CD4-positive, alpha-beta memory T cell (primary cell): ENCODE measurements at places on chromosomes 2 and 18. TPM values are rescaled to one million over a fixed set of nuclear protein-coding genes. Genes with fewer than 3 reads are reported as not detected.

DNA sequence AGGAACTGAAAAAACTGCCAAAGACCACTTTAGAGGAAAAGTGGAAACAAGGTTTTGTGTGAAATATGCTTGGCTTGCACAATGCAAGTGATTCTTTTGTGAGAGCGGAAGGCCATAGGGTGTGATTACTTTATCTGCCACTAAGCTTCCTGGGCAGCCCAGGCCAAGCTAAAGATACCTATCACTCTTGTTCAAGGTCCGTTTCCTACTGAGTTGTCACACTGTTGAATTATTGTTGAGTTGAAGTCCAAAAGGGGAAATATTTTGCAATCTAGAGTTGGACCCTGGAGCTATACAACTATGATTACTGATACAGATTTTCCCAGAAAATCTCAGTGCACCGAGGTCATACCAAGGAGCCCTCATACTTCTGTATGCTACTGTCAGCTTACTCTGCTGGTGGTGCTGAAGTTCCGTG lies 72.7 kb upstream of the CTAGE1 start:
- H3K27ac ChIP-seq: no peak overlapping the region
- H3K4me1 ChIP-seq: no peaks in the 10 kb centered on the region
- H3K27me3 ChIP-seq: no peaks in the 10 kb centered on the region
- H3K4me3 ChIP-seq: no peak overlapping the region

Gene CCDC74B
- total RNA-seq: 0.30 TPM

Gene MARS2
- 12.1 TPM for total RNA-seq

DNA sequence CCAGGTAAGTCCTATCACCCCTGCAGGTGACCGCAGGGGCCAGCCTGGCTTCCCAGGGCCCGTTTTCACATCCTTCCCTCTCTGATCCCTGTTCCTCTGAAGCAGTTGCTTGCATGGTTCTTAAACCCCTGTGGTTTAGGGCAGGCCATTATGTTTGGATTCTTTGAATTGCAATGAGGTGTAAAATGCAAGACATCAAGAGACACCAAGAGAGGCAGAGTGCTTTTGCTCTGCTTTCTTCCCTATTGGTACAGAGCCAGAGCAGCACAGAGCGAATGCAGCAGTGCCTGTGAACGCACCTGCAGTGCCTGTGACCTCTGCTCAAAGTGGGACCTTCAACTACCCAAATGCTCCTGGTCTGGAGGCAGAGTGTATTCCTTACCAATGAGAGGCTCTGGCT lies 7.6 kb downstream of the RFX8 start:
- H3K4me1 ChIP-seq: no peaks in the 10 kb centered on the region
- H3K27ac ChIP-seq: no peak overlapping the region
- H3K36me3 ChIP-seq: no peaks in the 10 kb centered on the region
- H3K4me3 ChIP-seq: no peak overlapping the region

Gene HOXD4
- total RNA-seq: not detected

DNA sequence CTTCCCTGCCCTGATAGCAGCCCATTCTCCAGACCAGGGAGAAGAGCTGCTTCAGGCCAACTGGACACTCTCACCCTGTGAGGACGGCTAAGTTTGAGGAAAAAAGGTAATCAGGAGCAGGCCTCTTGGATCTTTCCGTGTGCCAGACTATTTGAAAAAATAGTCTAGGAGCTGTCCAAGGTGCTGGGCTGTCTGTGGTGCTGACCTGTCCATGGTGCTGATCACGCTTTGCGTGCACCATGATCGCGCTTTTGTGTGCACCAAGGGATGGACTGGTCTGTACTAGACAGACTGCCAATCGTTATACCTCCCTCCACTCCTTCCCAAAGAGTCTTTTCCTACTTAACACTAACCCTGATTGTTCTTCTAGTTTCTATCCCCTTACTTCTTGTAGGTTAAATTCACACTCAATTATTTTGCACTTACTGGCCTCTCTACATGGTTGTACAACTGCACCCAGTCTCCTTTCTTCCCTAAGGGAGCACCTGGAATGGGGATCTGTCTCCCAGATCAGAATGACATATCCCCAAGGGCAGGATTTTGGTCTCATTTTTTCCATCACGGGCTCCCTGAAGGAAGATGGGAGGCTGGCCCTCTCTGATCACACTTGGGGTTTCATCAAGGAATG lies 295.4 kb downstream of the CELF4 start:
- no peak for DNase-seq
- H3K27me3 ChIP-seq: no peaks in the 10 kb centered on the region
- H3K4me1 ChIP-seq: no peaks in the 10 kb centered on the region

GRCh38 chr2:17901246-17901645 lies 22.8 kb downstream of the KCNS3 start:
- H3K4me1 ChIP-seq: no peaks in the 10 kb centered on the region
- H3K27me3 ChIP-seq: no peaks in the 10 kb centered on the region
- no peak overlapping the region for H3K27ac ChIP-seq
- no peaks in the 10 kb centered on the region for H3K36me3 ChIP-seq

Gene RBM44
- total RNA-seq: 0.61 TPM

Gene PDE1A
- not detected for total RNA-seq

DNA sequence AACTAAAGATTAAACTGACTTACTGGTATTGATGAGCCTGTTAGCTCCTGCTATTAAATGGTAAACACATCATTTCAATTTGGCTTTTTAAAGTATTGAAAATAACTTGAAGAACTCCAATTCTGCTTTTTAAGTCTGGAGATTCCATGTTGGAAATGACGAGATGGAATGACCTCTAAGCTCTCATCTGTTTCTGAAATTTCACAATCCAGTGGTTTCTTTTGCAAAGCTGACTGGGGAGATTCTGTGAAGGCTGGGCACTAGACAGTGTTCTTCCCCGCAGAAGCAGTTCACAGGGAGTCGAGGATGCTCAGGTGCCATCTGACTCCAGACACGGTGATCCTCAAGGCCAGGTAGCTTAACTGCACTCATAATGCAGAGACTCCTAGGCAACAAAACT lies 44.7 kb downstream of the DHRS9 start:
- peaks cover 11% of the 10 kb centered on the region for H3K4me1 ChIP-seq
- no peak overlapping the region for H3K4me3 ChIP-seq
- no peak for DNase-seq
- no peaks in the 10 kb centered on the region for H3K36me3 ChIP-seq
- H3K27ac ChIP-seq: no peak overlapping the region

DNA sequence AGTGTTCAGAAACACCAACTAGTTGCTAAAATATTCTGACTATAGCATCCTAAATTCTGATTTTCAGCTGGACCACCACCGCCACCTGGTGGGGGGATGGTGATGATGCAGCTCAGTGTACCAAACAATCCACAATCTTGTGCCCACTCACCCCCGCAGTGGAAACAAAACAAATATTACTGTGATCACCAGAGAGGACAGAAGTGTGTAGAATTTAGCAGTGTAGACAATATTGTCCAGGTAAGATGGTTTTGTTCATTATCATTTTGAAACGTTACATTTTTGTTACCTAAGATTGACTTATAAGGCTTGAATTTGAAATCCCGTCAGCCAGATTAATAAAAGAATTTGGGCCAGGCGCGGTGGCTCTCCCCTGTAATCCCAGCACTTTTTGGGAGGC lies 31.7 kb upstream of the UBXN4 start:
- DNase-seq: peak; percentile 68
- H3K27ac ChIP-seq: no peak overlapping the region
- H3K27me3 ChIP-seq: no peaks in the 10 kb centered on the region
- H3K36me3 ChIP-seq: no peaks in the 10 kb centered on the region
- no peaks in the 10 kb centered on the region for H3K4me1 ChIP-seq
- no peak overlapping the region for H3K4me3 ChIP-seq

Gene ACMSD
- not detected for total RNA-seq

DNA sequence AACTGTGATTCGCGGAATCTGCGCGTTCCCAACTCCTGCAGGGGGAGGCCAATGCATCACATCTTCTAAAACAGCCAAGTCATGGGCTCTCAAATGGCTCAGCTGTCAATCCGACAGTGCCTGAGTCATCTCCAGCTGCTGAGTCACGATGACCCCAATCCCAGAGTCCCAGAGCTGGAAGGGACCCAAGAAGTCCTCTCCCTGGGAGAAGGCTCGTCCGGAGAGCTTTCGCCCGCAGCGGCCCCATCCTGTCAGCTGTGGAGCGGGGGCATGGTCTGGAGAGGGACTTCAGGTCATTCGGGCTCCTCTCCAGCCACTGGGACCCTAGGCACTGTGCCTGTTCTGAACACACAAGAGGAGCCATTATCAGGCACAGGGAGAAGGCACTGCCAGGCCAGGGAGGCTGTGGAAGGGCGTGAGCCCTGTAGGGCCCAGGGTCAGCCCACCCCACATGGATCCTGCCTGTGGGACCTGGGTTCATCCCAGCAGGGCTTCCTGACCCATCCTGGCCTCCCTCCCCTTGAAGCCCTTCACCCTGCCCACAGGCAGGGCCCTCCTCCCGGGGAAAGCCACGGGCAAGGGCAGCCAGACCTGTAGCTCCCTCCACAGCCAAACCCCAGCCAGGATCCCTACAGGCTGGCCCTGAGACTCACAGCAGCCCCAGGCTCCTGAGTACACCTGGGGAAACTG lies 47.6 kb upstream of the GPC1 start:
- H3K36me3 ChIP-seq: no peaks in the 10 kb centered on the region
- H3K4me1 ChIP-seq: no peaks in the 10 kb centered on the region
- no peak for DNase-seq
- H3K27ac ChIP-seq: no peak overlapping the region

Gene ANKRD62
- total RNA-seq: not detected

Gene SPATA3
- not detected for total RNA-seq

- no peak overlapping the region for H3K27ac ChIP-seq
- H3K4me3 ChIP-seq: no peak overlapping the region
- no peak for DNase-seq
- no peaks in the 10 kb centered on the region for H3K4me1 ChIP-seq
Observed at GRCh38 chr2:58651930-58652329, 410.8 kb upstream of the FANCL start.

DNA sequence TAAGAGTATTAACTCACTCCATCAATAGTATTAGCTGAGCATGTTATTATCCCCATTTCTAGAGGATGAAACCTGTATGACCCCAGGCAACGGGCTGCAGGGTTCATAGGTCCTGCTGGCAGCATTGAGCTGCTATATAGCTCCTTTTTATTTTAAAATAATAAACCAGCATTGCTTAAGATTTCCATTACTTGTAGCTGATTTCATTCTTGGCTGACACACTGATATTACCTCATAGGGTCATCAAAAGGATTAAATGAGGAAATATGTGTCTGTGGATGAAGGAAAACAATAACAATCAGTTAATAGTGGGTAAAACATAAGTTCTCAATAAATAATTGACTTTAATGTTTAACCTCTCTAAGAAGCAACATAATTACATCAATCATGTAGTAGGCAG lies 48.3 kb upstream of the NRP2 start:
- H3K36me3 ChIP-seq: no peaks in the 10 kb centered on the region
- H3K27ac ChIP-seq: no peak overlapping the region
- no peaks in the 10 kb centered on the region for H3K4me1 ChIP-seq
- H3K27me3 ChIP-seq: peaks cover 4% of the 10 kb centered on the region

DNA sequence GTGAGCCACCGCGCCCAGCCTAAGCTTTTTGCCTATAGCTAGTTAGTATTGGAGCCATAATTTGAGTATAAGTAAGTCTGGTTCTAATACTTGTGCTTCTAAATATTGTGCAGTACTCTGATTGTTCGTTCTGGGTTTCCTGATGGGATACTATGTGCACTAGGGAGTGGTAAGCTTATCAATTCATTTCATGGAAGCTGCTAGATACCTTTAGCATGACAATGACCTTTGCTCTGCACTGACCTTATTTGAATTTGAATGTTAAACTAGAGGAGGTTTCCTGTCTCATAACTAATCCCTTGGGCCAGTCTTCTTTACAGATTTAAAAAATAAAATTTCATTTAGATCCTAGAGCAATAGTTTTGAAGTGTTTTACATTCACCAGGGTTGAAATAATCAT lies 125.1 kb downstream of the GPD2 start:
- H3K27ac ChIP-seq: no peak overlapping the region
- peaks cover 6% of the 10 kb centered on the region for H3K36me3 ChIP-seq
- H3K27me3 ChIP-seq: no peaks in the 10 kb centered on the region
- no peaks in the 10 kb centered on the region for H3K4me1 ChIP-seq

- no peak overlapping the region for H3K27ac ChIP-seq
- H3K4me3 ChIP-seq: no peak overlapping the region
- H3K4me1 ChIP-seq: peaks cover 11% of the 10 kb centered on the region
- no peaks in the 10 kb centered on the region for H3K27me3 ChIP-seq
- H3K36me3 ChIP-seq: no peaks in the 10 kb centered on the region
Observed at GRCh38 chr2:179036353-179036905, 13.5 kb downstream of the CCDC141 start.

Gene FSHR
- total RNA-seq: not detected

- no peak overlapping the region for H3K4me3 ChIP-seq
- H3K36me3 ChIP-seq: peaks cover 40% of the 10 kb centered on the region
- no peaks in the 10 kb centered on the region for H3K27me3 ChIP-seq
- DNase-seq: no peak
- peaks cover 100% of the 10 kb centered on the region for H3K4me1 ChIP-seq
Observed at GRCh38 chr2:203739351-203739750, 32.9 kb downstream of the CD28 start.

Gene CLHC1
- 12.4 TPM for total RNA-seq

DNA sequence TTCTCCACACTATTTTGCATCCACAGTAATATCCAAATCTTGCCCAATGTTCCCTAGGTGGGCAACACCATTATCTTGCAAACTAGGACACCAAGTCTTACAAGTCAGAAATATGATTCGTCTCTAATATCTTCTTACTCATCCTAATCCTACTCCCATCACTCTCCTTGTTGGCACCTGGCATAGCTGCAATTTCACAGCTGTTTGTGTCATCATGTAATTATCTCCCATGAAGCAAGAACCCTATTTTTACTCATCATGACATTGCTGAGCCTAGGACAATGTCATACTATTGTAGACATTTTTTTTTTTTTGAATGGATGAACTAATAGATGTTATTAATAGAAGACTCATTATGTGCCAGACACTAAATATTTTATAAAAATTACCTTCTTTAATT lies 91.3 kb upstream of the CCDC141 start:
- no peak overlapping the region for H3K27ac ChIP-seq
- no peak overlapping the region for H3K4me3 ChIP-seq

DNA sequence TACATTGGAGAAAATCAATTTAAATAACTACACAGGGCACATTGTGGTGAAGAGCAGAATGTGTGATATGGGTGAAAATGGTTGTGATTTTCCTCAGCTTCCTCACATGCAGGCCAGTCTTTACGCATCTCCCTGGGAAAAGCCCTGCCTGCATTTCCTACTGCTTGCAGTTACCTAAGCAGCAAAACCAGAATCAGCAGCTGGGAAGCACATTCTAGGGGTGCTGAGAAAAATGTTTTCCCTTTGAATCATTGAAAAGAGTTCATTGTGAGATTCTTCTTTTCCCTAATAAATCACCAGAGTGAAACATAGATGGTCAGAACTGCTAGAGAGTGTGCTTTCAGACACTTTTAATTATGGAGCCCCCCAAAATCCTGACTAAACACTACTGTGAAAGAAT lies 656.0 kb downstream of the TDRD15 start:
- H3K27ac ChIP-seq: no peak overlapping the region
- DNase-seq: no peak
- no peaks in the 10 kb centered on the region for H3K36me3 ChIP-seq
- no peaks in the 10 kb centered on the region for H3K27me3 ChIP-seq
- no peaks in the 10 kb centered on the region for H3K4me1 ChIP-seq

- H3K4me3 ChIP-seq: no peak overlapping the region
- H3K27ac ChIP-seq: no peak overlapping the region
- H3K4me1 ChIP-seq: no peaks in the 10 kb centered on the region
- DNase-seq: no peak
Observed at GRCh38 chr18:3319399-3319798, 57.5 kb downstream of the MYL12B start.

Gene C1QL2
- total RNA-seq: not detected
